Fibroblast of lung (primary cell): ENCODE measurements at places on chromosomes 1 and 21. TPM values are rescaled to one million over a fixed set of nuclear protein-coding genes. Genes with fewer than 3 reads are reported as not detected.

DNA sequence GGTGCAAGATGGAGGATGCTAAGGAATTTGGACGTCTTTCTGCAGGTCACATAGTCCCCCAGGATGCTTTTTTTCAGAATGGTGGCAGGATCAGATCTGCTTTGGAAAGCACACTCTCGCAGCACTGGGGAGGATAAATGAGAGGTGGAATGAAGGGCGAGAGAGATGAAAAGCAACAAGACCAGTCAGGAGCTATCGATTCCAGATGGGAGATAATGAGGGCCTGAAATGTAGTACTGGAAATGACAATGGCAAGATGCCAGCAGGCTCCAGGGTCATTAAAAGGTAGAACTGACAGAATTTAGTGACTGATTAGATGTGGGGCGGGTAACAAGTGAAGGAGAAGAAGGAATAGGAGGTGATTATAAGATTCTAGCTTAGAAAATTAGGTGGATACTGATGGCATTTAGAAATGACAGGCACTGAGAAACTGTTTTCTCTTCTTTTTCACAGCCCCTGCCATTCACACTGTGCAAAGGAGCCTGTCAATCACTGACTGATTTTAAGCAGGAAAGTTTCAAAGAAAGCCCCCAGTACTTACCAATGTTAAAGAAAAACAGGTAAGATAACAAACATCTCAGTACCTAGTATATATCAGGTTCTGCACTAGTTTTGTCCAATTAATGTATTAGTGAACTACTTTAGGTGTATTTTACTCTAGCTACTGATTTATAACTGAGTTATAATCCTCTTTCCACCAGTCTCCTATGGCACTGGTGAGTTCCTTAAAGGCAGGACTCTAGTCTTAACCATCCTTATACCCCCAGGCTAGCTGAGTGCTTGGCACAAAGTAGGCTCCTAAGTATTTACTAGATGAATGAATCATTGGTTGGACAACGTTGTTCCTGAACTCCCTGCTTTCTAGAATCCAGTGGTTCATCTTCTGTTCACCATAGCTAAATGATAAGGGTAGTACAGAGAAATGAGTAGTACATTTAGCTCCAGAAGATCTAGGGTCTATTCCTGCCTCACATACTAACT lies 9.2 kb downstream of the PIGM start:
- H3K4me3 ChIP-seq: no peak overlapping the region
- no peak for DNase-seq
- no peaks in the 10 kb centered on the region for H3K4me1 ChIP-seq

DNA sequence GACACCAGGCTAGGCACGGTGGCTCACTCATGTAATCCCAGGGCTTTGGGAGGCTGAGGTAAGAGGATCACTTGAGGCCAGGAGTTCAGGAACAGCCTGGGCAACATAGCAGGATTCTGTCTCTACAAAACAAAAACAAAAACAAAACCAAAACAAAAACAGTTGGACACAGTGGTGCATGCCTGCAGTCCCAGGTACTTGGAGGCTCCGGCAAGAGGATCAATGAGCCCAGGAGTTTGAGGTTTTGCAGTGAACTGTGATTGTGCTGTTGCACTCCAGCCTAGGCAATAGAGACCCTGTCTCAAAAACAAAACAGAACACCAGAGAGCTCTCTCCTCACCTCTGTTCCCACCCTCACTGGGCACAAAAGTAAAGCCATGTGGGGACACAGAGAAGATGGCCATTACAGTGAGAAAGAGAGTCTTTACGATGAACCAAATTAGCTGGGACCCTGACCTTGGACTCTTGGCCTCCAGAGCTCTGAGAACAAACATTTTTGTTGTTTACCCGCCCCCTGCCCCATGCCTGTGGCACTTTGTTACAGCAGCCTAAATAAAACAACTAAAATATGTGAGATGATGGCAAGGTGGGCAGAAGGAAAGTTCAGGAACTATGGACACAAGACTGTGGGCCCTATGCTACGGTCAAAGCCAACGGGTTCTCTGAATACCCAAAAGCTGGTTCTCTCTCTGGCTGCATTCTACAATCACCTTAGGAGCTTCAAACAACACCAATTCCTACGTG lies 9.8 kb downstream of the NADK start:
- H3K36me3 ChIP-seq: peaks cover 5% of the 10 kb centered on the region
- DNase-seq: no peak
- H3K4me1 ChIP-seq: no peaks in the 10 kb centered on the region
- H3K27ac ChIP-seq: no peak overlapping the region
- no peaks in the 10 kb centered on the region for H3K27me3 ChIP-seq

DNA sequence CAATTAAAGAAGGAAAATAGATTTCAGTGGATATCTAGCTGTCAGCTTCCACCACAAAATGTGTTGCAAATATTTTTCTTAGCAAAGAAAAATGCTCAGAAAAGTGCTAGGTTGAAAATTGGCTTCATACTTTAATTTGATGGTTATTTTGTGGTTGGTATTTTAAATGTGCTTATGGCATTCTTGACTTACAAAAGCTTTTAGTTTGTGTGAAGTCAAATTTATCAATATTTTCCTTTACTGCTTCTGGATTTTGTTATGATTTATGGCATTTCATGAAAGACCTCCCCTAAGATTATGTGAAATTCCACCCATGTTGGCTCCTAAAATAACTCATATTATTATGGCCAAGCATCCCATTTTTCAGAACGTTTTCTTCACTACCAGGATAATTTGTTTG lies 51.5 kb downstream of the PSMG1 start:
- H3K27ac ChIP-seq: no peak overlapping the region
- H3K27me3 ChIP-seq: no peaks in the 10 kb centered on the region
- DNase-seq: no peak
- peaks cover 3% of the 10 kb centered on the region for H3K4me1 ChIP-seq
- H3K4me3 ChIP-seq: no peak overlapping the region

DNA sequence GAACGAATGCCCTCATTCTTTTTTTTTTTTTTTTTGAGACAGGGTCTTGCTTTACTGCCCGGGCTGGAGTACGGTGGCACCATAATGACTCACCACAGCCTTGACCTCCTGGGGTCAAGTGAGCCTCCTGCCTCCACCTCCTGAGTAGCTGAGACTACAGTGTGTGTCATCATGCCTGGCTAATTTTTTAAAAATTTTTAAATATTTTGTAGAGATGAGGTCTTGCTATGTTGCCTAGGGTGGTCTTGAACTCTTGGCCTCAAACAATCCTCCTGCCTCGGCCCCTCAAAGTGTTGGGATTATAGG lies 69.4 kb downstream of the ALG14 start:
- peak; percentile 37 for DNase-seq
- peak overlapping the region; percentile 73 for H3K27ac ChIP-seq
- H3K4me3 ChIP-seq: no peak overlapping the region
- no peaks in the 10 kb centered on the region for H3K36me3 ChIP-seq
- H3K27me3 ChIP-seq: no peaks in the 10 kb centered on the region

- no peaks in the 10 kb centered on the region for H3K27me3 ChIP-seq
- no peaks in the 10 kb centered on the region for H3K36me3 ChIP-seq
- no peak for DNase-seq
- H3K4me1 ChIP-seq: no peaks in the 10 kb centered on the region
Observed at GRCh38 chr1:56438901-56439551, 140.3 kb downstream of the PLPP3 start.

DNA sequence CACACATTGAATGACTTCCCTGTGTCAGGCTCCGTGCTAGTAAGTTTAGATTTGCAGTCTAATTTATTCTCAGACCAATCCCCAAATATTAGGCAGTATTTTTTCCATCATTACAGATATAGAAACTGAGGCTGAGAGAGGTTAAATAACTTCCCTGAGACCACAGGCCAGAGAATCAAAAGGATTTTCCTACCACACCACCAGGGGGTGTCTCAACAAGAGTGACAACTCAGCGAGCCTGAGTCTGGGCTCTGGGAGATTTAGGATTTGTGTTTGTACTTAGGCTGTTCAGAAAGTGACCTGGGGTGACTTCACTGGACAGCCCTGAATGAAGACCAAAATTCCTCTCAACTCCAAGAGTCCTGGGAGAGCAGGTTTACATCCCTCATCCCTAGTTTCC lies 13.3 kb upstream of the LCE5A start:
- H3K27ac ChIP-seq: no peak overlapping the region
- H3K36me3 ChIP-seq: no peaks in the 10 kb centered on the region
- H3K27me3 ChIP-seq: no peaks in the 10 kb centered on the region
- H3K4me1 ChIP-seq: no peaks in the 10 kb centered on the region
- H3K4me3 ChIP-seq: no peak overlapping the region

Gene OR10X1
- not detected in 2 replicates for total RNA-seq

DNA sequence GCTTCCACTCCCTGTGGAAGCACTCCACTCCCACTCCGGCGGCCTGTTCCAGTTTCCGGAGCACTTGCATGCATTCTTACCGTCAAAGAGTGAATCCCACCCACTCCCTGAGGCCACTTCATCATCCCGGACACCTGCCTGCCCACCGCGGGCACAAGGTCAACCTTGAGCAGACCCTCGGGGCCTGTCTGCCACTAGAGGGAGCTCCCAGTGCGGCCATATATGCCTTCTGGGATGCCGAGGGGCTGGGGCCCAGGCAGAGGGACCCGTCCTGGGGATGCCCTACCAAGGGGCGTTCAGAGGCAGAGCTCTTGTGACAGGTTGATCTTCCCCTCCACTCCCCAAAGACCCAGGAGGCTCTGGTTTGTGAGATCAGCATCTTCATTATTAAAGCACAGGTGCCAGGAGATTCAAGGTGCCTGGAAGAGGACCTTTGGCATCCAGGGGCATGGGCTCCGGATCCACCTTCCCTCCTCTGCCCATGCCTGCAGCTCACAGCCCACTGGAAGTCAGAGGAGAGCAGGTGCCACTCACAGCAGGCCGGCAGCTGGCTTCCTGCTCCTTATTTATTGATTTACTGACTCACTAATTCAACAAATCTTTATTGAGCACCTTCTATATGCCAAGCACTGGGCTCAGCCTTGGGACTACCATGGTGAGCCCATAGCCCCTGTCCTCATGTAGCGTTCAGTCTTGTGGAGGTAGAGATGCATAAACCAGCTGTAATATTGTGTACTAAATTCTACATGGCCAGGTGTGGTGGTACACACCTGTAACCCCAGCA lies 47.3 kb downstream of the UBIAD1 start:
- H3K36me3 ChIP-seq: no peaks in the 10 kb centered on the region
- H3K27me3 ChIP-seq: no peaks in the 10 kb centered on the region
- DNase-seq: no peak
- no peak overlapping the region for H3K4me3 ChIP-seq

DNA sequence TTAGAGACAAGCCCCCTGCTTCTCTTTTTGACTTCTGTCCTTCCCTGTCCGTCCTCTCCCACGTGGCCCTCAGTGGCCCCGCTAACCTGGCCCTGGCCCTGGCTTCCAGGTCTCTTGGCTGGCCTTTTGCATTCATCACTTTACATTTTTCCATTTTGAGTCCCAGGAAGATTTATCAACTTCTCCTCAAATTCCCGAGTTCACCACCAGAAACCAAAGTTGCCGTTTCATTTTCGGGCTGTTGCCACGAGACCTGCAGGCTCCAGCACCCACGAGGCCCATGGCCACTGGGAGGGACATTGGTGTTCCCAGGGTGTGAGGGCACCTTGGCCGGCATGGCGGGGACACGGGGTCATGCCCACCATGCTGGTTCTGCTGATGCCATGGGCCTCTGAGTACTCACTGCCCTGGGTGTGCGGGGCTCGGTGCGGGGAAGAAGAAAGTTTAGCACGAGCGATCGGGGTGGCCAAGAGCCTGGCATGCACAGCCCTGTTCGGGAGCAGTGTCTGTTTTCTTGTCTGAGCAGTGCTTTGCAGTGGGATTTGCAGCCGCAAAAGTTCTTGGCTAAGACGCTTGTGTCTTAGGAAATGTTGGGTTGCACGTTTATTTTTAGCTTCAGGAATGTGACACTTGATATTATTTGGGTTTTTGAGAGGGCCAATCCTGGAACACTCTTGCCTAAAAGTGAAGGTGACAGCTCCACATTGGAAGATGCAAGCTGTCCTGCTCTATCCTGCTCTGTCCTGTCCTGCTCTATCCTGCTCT lies 40.4 kb upstream of the ADARB1 start:
- peak overlapping the region; percentile 57 for H3K27ac ChIP-seq
- H3K36me3 ChIP-seq: no peaks in the 10 kb centered on the region
- peaks cover 15% of the 10 kb centered on the region for H3K4me1 ChIP-seq
- H3K27me3 ChIP-seq: peaks cover 9% of the 10 kb centered on the region

Gene CD164L2
- total RNA-seq: not detected in 2 replicates

Gene B3GALT5
- total RNA-seq: under 0.01 TPM in 1 of 2 replicates, not detected in the other

Gene RGS13
- total RNA-seq: not detected in 2 replicates

DNA sequence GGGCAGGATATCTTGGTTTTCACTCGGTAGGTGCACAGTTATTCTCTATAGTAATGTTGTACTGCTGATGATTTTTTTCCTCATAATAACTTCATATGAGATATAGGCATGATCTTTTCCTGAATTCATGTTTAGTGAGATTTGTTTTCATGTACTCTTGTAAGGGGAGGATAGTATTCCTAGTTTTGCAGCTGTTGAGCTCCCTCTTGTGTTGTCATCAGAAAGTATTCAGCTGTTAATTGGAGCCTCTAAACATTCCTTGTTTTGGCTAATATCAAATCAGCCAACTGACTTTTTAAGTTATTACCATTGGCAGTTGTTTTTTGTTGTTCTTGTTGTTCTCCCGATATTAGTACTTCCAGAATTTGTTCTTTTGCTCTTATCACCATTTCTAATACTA lies 24.4 kb downstream of the OR10R2 start:
- H3K27ac ChIP-seq: no peak overlapping the region
- DNase-seq: no peak
- H3K4me3 ChIP-seq: no peak overlapping the region
- no peaks in the 10 kb centered on the region for H3K27me3 ChIP-seq
- no peaks in the 10 kb centered on the region for H3K36me3 ChIP-seq
- H3K4me1 ChIP-seq: no peaks in the 10 kb centered on the region

DNA sequence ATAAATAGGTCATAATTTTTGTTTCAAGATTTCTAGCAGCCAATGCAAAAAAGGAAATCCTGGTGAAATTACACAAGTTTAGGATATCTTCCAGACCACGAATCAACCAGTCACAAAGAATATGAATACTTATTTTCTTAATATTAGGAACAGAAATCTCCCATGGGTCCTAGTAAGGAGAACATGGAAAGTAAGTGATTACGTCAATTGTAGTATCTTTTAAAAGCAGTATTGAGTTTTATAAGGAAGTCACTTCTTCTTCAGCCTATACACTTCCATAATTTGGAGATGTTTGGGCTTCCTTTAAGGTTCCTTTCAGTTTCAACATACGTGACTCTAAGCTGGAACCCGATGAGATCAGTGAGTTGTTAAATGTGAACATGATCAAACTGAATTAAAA lies 534.5 kb downstream of the USP25 start:
- no peaks in the 10 kb centered on the region for H3K4me1 ChIP-seq
- H3K36me3 ChIP-seq: no peaks in the 10 kb centered on the region
- H3K27me3 ChIP-seq: no peaks in the 10 kb centered on the region
- H3K4me3 ChIP-seq: no peak overlapping the region
- H3K27ac ChIP-seq: no peak overlapping the region

DNA sequence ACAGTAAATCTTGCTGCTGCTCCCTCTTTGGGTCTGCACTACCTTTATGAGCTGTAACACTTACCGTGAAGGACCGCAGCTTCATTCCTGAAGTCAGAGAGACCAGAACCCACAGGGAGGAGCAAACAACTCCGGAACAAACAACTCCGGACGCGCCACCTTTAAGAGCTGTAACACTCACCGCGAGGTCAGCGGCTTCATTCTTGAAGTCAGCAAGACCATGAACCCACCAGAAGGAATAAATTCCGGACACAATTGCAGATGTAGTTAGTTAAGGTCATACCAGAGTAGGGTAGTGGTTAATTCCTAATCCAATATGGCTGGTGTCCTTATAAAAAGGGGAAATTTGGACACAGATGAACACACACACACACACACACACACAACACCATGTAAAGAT lies 37.7 kb downstream of the VTCN1 start:
- no peaks in the 10 kb centered on the region for H3K36me3 ChIP-seq
- no peak for DNase-seq
- H3K4me3 ChIP-seq: no peak overlapping the region
- no peak overlapping the region for H3K27ac ChIP-seq
- H3K27me3 ChIP-seq: no peaks in the 10 kb centered on the region

Gene PLPPR4
- 1.3 and 7.1 TPM in 2 replicates for total RNA-seq

Gene LCE1E
- total RNA-seq: not detected in 2 replicates
